ENCODE measurements at places on chromosomes 7 and 10.

GRCh38 chr10:6279540-6280267 is 77.0 kb downstream of the PFKFB3 start:
- no peak for DNase-seq

GRCh38 chr7:42198974-42199668 is 37.9 kb downstream of the GLI3 start:
- DNase-seq = no peak

- DNase-seq = no peak
Observed at GRCh38 chr7:133191787-133192186, 61.1 kb upstream of the EXOC4 start.

DNA sequence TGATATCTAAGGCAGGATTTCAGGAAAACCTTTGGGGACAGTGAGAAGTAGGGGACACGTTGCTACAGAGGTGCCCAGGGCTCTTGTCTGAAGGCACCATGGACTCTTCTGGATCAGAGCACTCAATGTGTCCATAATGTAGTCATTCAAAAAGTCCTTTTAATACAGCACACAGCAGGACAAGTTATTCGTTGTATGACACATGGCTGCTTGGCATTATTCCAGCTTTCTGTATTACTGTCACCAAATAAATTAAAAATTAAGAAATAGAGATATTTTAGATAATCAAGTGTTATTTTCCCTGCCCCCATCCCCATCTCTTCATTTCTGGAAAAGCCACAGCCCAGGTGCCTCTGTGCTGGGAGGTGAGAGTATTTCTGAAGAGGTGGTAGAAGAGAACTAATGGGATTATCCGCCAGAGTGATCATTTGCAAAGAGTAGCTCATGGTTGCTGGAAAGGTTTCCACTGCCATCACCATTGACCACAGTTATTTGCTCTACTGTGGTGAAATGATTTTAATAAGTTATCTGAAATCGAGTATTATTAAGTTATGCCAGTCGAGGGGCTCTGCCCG is 83.0 kb downstream of the CXCL12 start:
- DNase-seq = no peak

DNA sequence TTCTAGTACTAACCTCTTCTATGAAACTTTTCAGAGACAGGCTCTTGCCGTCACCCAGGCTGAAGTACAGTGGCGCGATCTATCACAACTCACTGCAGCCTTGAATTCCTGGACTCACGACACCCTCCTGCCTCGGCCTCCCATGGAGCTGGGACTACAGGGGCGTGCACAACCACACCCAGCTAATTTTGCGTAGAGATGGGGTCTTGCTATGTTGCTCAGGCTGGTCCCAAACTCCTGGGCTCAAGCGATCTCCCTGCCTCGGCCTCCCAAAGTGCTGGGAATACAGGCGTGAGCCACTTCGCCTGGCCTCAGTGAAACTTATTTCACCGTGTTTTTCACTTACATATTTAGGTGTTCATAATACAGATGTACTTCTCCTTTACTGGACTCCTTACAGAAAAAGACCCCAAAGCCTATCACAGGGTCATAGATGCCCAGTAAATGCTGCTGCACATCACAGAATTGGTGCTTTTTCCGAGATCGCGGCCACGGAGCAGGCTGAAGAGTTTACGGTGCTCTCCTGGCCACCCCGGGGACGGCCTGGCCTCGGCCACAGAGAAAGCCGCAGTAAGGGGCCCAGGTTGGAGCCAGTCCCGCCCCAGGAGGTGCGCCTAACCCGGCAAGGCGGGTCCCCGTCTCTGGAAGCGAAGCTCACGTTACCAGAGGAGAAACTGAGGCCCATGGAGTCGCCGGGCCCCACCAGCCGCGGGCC is 595 bp downstream of the TBL2 start:
- no peak for DNase-seq

GRCh38 chr10:26840938-26841732 is 19.6 kb downstream of the ABI1 start:
- DNase-seq = no peak

DNA sequence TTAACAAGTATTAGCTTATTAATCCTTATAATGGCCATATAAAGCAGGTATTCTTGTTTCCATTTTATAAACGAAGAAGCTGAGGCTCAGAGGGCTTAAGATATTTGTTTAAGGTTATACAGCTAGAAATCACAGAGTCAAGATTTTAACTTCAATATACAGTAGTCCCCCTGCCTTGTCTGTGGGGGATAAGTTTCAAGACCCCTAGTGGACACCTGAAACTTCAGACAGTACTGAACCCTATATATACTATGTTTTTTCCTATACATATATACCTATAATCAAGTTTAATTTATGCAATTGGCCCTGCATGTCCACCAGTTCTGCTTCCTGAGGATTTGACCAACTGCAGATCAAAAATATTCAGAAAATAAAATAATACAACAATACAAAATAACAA is 44.4 kb upstream of the STRIP2 start:
- no peak for DNase-seq

DNA sequence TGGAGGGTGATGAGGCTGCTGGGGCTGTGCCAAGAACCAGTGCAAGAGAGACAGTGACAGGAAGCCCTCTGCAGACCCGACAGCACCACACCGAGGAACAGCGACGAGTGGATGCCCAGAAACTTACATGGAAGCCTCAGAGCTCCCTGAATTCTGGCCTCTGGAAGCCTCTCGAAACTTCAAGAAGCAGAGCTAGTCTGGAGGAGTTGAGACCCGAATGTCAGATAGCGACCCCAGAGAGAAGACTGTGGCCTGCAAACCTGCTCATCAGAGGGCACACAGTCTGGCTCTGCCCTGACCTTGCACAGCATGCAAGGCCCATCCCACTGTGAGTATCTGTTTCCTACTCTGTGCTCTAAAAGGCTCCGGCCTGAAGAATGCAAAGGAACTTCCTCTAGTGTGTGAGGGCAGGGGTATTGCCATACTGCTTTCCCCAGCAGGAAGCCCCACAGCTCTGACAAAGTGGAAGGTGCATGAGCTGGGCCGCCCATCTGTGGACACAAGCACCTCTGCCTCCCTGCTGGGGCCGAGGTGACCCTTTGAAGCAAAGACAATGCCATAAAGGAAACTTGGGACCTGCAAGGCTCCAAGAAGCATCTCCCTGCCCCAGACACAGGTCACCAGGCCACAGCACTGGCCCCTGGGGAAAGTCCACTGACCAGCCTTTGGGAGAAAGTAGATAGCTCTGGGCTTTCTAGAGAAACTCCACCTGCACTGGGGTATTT is 10.5 kb upstream of the C10orf71 start:
- DNase-seq = no peak

DNA sequence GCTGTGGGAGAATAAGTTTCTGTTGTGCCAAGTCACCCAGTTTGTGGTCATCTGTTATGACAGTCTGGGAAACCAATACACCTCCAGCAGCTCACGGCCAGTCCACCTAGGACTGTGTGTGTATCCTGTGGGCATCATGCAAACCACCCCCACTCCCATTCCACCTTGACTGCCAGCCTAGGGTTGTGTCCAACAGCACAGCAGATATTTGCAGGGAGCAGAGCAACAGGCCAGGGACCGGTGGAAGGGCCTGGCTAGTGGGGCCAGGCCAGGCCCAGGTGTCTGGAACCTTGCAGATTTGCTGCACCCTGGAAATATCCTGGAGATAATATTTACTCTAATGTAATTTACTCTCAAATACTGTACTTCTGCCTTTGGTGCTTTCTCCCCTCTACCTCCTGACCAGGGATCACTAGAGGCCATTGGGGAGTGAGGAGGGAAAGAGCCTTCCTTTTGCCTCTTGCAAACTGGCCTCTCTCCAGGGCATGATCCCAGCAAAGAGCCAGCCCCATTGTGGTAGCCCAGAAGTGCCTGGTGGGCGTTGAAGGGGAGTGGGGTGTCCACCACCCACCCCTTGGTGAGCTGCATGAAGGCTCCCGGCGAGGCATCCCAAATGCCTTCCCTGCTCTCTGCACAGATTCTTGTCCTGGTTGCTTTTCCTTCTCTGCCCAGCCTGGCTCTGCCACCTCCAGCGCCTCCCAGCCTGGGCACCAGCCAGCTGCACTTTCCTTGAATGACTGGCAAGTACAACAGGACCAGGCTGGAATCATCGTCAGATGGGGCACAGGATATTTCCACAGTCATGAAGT is 15.2 kb upstream of the TPST1 start:
- DNase-seq = no peak

DNA sequence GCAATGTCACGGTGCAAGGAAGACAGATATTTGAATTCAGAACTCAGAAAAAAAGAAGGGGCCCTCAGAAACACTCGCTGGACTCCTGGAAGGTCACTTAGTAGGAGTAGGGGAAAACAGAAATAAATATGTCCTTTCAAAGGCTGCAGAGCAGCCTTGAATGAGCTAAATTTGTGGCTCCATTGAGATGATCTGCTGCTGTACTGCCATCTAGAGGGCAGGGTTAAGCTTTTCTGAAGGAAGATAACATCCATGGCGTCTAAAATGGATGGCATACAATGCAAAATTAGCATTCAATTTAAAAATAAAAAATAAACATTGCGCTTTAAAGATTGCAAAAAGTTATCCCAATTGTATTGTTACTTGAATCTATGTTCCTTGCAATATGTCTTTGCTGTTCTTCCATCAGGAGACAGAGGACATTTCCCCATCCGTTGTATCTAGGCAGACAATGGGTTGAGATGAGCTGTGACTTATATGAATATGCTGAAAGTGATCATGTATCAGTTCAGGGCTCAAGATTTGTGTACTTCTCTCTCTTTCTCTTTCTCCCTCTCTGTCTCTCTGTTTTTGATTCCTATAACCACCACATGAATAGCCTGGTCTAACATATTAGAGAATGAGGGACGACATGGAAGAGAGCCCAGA is 642.2 kb downstream of the SH2D4B start:
- DNase-seq = no peak

- no peak for DNase-seq
Observed at GRCh38 chr7:66507764-66508296, 120.9 kb upstream of the KCTD7 start.

DNA sequence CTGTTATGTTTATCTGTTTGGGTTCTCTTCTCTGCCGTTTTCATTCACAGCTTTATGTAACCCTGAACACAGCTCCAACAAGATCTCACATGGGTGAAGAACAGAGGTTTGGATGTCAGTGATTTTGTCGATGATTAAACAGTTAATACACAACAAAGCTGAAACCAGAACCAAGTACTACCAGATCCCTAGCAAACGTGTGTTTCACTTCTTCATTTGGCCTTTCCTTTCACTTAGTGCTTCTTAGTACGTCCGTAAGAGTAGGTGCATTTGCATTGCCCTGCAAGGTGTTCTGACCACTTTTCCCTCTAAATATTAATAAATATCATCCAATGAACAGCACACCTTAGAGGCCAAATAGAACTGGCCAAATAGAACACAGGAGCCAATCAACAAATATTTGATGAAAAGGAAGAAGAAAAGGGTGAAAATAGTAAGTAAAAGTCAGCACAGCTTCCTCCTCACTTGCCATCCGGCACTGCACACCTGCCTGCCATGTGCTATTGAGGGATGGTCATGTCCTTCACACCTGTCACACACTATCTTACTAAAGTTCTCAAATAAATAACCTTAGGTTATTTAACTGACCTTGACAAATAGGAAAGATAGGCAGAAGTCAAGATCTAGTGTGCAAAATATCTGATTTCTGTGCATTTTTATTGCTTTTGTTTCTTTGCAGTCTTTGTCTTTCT is 252.6 kb upstream of the ANKRD30A start:
- no peak for DNase-seq

DNA sequence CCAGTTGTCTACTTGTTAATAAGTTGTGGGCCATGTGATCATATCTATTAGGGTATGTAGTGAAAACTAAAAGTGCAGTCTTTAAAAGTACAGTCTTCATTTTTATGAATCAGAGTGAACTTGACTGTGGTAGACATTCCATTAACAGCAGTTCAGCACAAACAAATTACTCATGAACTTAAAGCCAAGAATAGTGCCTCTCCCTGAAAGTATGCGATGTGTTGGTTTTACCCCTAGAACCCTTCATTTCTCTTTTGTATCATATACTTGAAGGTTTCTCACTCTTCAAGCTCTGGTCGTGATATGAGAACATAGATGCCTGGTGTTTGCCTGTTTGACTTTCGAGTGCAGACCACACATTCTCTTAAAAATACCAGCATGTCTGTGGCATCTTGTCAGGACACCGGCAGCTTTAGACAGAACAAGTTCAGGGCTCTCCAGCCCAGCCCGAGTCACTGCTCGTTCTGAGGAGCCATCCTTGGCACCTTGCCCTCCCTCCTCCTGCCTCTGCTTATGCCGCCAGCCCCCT is 159.3 kb downstream of the LCOR start:
- DNase-seq = no peak

DNA sequence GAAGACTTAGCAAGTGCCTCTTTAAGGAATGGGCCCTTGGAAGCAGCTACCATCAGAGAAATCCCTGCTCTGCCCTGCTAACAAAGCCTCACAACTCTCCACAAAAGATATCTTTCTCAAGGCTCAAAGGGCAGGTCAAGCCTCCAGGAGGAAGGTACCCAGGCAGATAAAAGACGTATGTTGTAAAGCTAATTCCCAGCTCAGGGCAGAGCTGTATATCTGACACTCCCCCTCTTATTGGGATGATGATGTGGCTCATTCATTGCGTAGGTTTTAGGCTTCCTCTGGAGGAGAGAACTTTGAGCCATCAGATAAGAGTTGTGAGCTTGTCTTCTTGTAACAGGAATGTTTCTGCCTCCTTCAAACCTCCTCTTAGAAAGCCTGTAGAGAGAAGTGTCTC is 145.4 kb downstream of the CALN1 start:
- no peak for DNase-seq

DNA sequence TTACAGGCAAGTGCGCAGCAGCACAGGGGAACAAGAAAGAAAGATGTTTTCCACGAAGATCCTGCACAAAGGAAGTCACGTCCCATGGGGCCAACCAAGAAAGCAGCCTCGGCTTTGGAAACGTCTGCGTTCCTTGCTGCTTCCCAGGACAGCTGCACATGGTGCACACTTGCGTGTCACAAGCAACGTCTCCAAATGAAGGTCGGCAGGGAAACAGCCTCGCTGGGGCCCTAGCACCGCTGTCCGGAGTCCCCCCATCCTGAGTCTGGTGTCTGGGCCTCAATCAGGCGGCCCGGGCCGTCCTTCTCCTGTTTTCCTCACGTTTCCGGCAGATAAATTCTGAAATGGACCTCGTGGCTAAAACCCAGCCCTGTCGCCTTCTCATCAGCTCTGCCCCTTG is 206.2 kb downstream of the DIP2C start:
- DNase-seq = no peak

DNA sequence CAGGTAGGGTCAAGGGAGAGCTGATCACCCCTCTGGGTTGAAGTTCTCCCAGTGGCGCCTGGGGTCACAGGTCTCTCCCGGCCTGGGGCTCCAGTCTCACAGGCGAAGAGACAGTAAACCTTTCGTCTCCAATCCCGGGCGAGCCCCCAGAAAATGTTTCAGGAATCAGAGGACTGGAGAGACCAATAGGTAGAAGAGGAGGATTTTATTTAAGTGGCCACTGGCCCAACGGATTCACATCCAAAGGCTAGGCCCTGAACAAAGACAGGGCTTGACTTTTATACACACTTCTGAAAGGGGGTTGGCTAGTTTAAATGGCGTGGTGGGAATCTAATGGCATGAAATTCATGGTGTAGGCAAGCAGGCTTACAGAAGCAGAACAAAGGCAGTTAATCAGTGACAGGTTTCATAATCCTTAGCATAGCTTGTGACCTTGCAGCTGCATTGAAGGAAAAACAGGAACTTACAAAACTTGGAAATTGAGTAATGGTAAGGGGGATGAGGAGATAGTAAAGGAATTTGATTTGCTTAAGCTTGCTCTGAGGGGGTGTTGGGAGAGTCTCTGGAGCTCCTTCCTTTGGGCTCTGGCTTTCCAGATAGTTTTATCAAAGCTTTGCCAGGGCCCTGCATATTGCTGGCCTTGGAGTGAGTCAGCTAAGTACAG is 105.5 kb downstream of the TRIM24 start:
- no peak for DNase-seq

GRCh38 chr7:75698358-75698757 is 40.4 kb downstream of the HIP1 start:
- no peak for DNase-seq
